ENCODE measurements at places on chromosomes 3 and 15.

- DNase-seq: no peak
Observed at GRCh38 chr3:151918253-151919029, 45.0 kb downstream of the SUCNR1 start.

GRCh38 chr3:4985330-4986174 lies 6.3 kb downstream of the BHLHE40 start:
- DNase-seq: no peak

DNA sequence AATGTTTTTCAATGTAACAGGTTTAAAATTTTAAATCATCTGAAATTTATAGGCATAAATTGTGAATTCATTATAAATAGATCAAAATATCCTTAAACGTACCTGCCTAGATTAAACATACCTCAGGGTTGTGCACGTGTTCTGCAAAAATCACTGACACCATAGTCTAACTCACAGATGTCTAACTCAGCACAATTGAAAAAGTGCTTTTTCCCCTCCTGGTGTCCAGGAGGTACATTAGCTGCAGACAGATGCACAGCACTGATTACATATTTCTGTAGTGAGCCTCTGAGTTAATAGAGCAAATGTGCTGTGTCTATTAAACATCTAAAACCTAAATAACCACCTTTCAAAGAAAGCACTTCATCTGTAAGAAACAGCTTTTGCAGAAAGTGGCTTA lies 10.7 kb downstream of the UQCC5 start:
- DNase-seq: no peak

DNA sequence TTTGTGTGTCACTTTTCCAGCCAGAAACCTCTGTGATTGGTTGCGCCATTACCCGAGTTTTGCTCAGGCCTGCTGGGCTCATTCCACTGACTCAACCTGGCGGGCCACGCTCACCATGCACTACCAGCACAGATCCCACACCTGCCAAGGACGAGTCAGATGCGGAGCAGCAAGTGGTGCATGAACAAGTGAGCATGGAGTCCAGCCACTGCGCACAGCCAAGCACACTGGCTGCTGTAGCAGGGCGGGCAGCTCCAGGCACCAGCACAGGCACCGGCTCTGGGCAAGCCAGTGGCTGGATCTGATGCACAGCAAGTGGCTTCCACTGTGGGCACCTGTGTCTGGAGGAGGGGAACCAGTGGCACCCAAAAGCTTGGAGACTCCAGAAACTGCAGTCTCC lies 110.4 kb downstream of the CBLB start:
- no peak for DNase-seq

- DNase-seq: no peak
Observed at GRCh38 chr3:64353226-64353625, 128.0 kb upstream of the PRICKLE2 start.
